ENCODE measurements at places on chromosomes 2 and 18.

DNA sequence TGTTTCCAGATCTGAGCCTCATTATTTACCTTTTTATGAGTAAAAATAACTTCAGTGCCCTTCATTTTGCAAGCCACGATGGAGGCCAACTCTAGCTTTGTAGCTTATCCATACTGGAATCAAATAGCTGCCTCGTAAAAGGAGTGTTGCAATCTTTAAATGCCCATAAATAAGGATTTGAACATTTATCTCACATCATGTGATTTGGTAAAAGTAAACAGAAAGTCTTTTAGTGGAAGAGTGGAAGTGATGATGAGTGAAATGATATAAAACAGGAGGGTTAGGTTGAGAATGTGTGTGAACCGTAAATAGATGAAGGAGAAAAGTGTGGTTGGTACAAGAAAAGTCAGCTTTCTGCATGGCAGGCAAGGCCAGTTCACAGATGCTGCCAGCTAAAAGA is 348.9 kb downstream of the OSR1 start:
- no peak for DNase-seq

GRCh38 chr2:223383315-223383714 is 218.8 kb downstream of the SCG2 start:
- no peak for DNase-seq

GRCh38 chr2:13046557-13047165 is 329.9 kb downstream of the TRIB2 start:
- no peak for DNase-seq

GRCh38 chr18:71036783-71037182 is 747.9 kb downstream of the SOCS6 start:
- no peak for DNase-seq

DNA sequence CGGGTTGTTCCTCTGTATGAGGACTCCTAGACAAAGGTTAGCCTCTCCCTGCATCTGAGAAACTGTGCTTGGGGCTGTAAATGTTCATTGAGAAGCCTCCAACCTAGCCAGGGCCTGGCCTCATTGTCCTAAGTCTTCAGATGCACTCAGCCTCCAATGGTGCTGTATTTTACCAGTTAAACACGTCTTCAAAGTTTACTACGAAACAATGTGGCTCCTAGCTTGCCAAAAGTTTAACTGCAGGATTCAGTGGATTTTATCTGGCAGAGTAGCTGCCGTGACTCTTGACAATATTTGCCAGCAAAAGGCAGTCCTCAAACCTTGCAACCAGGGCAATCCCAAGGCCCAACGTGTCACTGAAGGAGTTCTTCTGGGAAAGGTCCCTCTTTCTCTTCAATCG is 1.1 kb downstream of the PID1 start:
- no peak for DNase-seq

GRCh38 chr2:226638576-226638975 is 161.0 kb downstream of the IRS1 start:
- DNase-seq: no peak
